OCI-M1 (cell line): ENCODE measurements at places on chromosomes 11 and 22.

GRCh38 chr22:39703091-39703490 is 132.5 kb downstream of the CACNA1I start:
- no peak for DNase-seq

DNA sequence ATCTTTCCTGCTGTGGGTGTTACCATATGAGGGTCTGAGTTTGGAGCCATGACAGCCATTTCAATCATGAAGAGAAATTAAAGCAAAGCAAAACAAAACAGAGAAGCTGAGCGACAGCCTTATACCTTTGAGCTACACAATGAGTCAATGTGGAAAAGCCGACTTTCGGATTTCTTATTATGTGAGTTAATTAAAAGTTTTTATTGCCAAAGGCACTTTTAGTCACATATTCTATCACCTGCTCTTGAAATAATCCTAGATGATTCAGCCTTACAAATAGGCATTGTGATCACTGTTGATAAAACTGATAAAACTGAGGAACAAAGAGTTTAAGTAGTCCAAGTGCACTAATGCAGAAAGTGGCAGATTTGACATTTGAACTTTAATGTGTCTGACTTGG is 381.9 kb upstream of the TENM4 start:
- no peak for DNase-seq

GRCh38 chr11:62146476-62147200 is 22.8 kb downstream of the INCENP start:
- DNase-seq, result no peak

- DNase-seq, result peak; percentile 86
These were observed 43.6 kb downstream of the LRRC32 start for GRCh38 chr11:76626921-76627401.

DNA sequence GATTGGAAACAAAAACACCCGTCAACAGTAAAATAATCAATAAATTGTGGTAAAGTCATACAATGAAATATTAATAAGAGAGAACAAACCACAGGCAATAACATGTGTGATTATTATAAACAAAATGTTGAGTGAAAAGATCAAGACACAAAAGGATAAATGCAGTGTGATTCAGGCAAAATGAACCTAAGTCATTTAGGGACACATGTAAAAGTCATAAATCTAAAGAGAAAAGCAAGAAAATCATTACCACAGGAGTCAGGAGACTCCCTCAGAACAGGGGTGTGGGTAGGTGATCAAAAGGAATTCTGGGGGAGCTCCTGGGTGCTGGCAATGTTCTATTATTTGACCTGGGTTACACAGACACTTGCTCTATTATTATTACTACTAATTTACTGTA is 47.9 kb upstream of the PPP2R1B start:
- DNase-seq, result no peak

- DNase-seq, result no peak
These were observed 305.9 kb upstream of the MTNR1B start for GRCh38 chr11:92663539-92663938.
